ENCODE measurements at places on chromosomes 2 and 18. TPM values are rescaled to one million over a fixed set of nuclear protein-coding genes. Genes with fewer than 3 reads are reported as not detected.

Gene TRIM54
- 0.21 TPM for total RNA-seq

Gene ABI2
- total RNA-seq: 13.4 TPM

Gene LAMA3
- total RNA-seq: 0.08 TPM

Gene C18orf63
- total RNA-seq: not detected

Gene NEB
- 0.46 TPM for total RNA-seq

Gene EEF1B2
- 1,071 TPM for total RNA-seq

Gene NT5DC4
- not detected for total RNA-seq

Gene OR6B2
- not detected for total RNA-seq

Gene ATOH8
- not detected for total RNA-seq

Gene PKDCC
- 0.19 TPM for total RNA-seq

Gene KLHL14
- not detected for total RNA-seq

Gene CLIP4
- total RNA-seq: 12.1 TPM

Gene NTSR2
- not detected for total RNA-seq

Gene TUBA4B
- not detected for total RNA-seq

Gene ZNF396
- total RNA-seq: 0.49 TPM

Gene VAMP8
- total RNA-seq: 75.9 TPM

Gene SPP2
- not detected for total RNA-seq

Gene EDAR
- total RNA-seq: not detected

Gene TACR1
- not detected for total RNA-seq

Gene POTEI
- total RNA-seq: not detected

Gene IL1B
- total RNA-seq: 1.3 TPM

Gene TPRKB
- total RNA-seq: 43.3 TPM

Gene ELOA2
- total RNA-seq: not detected

Gene EGR4
- total RNA-seq: 1.1 TPM

Gene DCC
- not detected for total RNA-seq

Gene SLC9A2
- total RNA-seq: 0.08 TPM

Gene ALLC
- not detected for total RNA-seq

Gene BMP10
- not detected for total RNA-seq

Gene HOXD13
- not detected for total RNA-seq

Gene TNFAIP6
- total RNA-seq: not detected

Gene TXNDC2
- total RNA-seq: not detected

Gene DNMT3A
- 106 TPM for total RNA-seq

Gene SCN7A
- total RNA-seq: not detected

Gene PIKFYVE
- total RNA-seq: 13.6 TPM

Gene RTKN
- total RNA-seq: 0.71 TPM

Gene DPP10
- total RNA-seq: not detected

Gene KCNIP3
- not detected for total RNA-seq

Gene PIEZO2
- total RNA-seq: 0.35 TPM

Measured in activated T-cell treated with anti-CD3 and anti-CD28 coated beads, Interleukin-2, amount 50 U/mL, for 4 hours (primary cell).